ENCODE measurements at places on chromosomes 6 and 20.

- no peak for DNase-seq
Measured at GRCh38 chr20:35021063-35021462, 65.4 kb downstream of the MYH7B start.

DNA sequence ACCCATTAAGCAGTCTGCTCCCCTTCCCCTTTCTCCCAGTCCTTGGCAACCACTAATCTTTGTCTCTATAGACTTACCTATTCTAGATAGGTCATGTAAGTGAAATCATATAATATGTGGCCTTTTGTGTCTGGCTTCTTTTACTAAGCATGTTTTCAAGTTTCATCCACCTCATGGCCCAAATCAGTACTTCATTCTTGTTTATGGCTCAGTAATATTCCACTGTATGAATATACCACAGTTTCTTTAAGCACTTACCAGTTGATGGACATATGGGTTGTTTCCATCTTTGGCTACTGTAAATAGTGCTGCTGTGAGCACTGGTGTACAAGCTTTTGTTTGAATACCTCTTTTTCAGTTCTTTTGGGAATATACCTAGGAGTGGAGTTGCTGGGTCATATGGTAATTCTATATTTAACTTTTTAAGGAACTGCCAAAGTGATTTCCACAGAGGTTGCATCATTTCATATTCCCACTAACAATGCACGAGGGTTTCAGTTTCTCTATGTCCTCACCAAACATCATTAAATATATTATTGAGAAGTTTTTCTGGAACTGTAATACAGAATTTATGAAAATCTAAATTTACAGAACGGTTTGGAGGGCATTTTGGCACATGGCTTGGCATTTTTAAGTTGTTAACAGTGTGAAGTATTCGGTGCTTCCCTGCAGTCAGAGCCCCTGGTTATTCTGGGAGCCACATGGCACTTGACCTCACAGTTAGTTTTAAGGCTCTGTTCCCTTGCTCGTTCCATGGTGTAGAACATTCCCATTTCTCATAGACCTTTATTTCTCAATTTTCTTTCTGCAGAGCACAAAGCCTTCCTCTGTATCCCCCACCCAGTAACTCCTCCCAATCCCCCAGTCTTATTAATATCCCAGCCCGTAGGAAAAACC is 27.0 kb upstream of the DTNBP1 start:
- DNase-seq, result no peak

- no peak for DNase-seq
Measured at GRCh38 chr6:45434381-45434700, 56.6 kb upstream of the SUPT3H start.

- no peak for DNase-seq
Measured at GRCh38 chr20:19712721-19713260, 45.3 kb upstream of the RIN2 start.

- no peak for DNase-seq
Measured at GRCh38 chr6:19137505-19137904, 699.7 kb upstream of the ID4 start.

DNA sequence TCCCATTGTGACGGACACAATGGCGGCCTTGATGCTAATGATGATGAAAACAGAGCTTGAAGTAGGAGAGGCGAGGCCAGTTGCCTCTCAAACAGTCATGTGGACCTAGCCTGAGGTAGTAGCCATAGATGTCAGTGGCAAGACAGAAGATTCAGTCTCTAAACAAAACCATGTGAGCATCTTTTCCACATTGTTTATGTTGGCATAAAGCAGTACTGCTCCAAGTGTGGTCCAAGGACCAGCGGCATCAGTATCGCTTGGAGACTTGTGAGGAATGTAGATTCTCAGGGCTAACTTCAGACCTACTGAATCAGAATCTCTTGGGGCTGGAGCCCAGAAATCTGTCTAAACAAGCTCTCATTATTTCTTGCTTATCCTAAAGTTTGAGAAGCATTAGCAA is 312.8 kb upstream of the JAG1 start:
- no peak for DNase-seq

DNA sequence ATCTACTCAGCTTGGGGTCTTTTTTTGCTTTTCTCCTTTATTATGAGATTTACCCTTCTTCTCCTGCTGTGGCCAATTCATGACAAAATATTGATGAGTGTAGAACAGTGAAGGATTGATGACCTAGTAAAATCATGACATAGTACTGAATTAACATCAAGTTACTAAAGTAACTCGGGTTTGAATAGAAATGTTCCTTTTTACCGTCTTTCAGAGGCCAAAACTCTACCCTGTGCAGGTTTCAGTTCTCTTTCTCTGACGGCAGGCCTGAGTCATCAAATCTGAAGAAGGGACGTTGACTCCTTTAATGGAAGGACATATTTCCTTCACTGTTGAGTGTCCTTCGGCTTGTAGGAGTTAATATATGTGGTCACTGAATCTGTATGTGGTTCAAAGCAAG is 80.7 kb downstream of the RREB1 start:
- no peak for DNase-seq

DNA sequence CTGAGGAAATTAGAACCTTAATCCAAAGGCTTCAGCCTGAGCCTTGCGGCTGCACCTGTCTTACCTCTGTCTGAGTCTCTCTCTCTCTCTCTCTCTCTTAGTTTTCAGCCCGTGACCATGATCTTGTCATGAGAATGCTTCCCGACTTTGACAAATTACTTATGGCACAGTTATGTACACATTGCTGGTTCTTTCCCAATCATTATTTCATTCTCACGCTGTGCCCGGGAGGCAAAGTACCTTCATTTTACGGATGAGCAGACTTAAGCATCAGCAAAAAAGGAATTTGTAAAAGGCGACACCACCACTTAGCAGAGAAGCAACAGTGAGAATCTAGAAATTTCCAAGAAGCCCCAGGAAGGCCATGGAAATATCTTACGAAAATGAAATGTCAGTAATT is 54.6 kb downstream of the GMPR start:
- no peak for DNase-seq

- DNase-seq, result no peak
Measured at GRCh38 chr20:673603-674001, 2.0 kb downstream of the SCRT2 start.

GRCh38 chr20:50398821-50399554 is 111.2 kb upstream of the PTPN1 start:
- DNase-seq, result peak; percentile 95

GRCh38 chr6:101199441-101199840 is 194.1 kb upstream of the GRIK2 start:
- no peak for DNase-seq

GRCh38 chr20:46159101-46159897 is 41.2 kb downstream of the CD40 start:
- no peak for DNase-seq

- no peak for DNase-seq
Measured at GRCh38 chr20:35742741-35743523, 872 bp upstream of the RBM39 start.

DNA sequence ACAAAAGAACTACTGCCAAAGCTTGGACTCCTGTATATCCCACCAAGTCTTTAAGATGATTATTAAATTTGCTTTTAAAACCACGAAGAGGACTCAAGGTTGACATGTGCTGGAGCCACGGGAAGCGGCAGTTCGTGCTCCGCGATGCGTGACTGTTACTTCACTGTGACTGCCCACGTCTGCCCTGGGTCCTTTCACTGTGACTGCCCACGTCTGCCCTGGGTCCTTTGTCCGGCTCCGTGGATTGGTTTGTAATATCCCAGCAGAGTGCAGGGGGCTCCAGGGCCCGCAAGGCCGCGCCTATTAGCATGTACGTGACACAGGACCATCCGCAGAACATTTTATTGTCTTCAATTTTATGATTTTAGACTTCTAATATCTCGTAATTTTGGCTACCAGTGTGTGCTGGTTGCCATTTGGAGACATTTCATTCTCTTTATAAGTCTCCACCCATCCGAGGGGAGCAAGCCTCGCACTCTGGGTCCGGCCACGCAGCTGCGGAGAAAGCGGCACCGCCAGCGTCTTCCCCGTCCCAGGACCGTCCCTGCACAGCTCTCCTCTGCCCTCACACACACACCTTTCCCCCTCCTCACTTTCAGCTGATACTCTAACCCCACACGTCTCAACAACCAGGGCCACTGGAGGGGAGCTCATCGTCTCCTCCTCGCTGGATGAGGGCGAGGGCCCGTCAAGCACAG is 42.9 kb downstream of the DACT2 start:
- DNase-seq, result no peak

DNA sequence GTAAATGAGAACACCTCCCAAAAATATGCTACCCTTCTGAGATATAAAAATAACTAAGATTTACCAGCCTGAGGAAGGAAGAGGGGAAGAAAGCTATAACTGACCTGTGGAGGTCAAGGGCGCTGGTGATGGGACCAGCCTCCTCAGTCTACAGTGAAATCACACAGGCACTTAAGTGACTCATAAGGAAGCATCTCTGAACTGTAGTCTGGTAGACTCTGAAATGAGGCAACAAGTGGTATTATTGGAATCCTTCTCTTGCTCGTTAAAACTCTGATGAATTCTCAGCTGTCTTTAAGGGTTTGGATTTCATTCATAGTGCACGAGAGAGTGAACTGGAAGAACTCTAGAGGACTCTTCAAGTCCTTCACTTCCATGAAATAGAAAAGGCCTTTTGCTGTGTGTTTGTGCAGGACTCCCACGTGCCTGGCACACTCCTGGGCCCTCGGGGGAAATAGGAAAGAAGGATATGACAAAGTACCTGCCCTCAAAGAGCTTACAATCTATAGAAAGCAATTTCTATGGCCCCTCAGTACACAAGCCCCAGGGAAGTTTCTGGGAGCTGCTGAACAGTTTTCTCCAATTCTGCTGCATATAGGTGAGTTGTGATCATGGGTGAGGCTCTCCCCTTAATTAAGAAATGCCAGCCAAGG is 231.8 kb upstream of the RREB1 start:
- no peak for DNase-seq

DNA sequence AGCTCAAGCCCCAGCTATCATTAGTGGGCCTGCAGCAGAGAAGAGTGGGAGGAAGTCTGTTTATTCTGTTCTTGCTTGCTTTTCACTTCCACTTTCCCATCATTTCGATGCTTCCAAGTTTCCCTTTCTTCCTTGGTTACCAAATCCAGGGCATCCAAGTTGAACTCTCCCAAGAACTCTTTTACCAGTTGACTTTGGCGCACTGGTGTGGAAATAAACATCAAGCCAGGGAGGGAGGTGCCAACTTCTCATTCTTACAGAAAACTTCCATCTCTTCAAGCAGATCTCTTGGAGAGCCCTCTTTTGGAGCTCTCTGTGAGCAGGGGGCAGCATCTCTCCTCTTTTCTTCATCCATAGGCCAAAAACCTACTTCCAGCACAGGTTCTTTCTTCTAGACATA is 85.7 kb upstream of the RGS17 start:
- no peak for DNase-seq

DNA sequence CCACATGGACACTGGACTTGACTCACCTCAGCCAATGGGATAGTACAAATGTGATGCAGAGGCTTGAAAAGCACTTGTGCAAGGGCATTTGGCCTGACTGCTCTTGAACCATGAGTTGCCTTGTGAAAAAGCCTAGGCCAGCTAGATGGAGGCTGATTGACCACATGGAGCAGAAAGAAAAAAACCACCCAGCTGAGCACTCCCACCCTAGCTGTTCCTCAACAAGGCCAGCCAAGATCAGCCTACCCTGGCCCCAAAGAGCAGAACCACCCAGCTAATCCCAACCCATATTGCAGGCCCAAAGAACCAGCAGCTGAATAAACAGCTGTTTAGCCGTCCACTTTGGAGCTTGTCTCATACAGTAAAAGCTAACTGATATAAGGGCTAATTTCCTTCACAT is 36.7 kb downstream of the PXDC1 start:
- peak; percentile 24 for DNase-seq

DNA sequence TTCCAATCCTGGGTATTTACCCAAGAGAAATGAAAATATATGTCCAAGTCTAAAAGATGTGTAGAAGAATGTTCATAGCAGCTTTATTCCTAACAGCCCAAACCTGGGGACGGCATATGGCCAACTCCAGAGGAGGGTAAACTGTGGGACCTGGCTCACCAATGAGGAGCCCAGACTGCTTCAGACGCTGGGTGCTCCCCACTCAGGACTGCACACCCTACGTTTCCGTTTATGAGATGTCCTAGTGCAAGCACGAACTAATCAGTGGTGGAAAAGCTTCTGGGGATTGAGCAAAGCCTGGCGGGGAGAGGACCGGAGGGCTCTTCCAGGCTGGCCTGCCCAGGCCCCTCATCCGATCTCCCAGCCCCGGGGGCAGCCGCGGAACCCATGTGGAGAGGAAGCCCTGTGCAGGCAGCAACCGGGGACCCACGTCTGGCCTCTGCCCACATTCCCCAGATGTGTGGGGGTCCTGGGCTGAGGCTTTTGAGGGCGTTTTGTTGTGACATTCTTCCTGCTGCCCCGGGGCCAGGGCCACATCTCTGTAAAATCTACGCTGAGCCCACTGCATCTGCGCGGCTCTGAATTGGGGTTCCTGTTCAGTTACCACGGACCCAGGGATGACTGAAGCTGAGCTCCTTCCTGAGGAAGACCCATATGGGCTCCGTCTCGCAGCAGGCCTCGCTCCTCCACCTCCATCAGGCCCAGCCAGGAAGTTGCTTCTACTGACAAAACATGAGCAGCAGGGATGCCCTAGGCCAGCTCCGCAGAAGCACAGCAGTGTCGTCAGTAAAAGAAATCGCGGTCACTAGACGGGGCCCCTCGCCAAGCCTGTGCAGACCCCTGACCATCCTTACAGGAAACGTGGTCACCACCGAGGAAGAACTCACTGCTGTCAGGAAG is 188.0 kb downstream of the DLL1 start:
- DNase-seq, result peak; percentile 48

DNA sequence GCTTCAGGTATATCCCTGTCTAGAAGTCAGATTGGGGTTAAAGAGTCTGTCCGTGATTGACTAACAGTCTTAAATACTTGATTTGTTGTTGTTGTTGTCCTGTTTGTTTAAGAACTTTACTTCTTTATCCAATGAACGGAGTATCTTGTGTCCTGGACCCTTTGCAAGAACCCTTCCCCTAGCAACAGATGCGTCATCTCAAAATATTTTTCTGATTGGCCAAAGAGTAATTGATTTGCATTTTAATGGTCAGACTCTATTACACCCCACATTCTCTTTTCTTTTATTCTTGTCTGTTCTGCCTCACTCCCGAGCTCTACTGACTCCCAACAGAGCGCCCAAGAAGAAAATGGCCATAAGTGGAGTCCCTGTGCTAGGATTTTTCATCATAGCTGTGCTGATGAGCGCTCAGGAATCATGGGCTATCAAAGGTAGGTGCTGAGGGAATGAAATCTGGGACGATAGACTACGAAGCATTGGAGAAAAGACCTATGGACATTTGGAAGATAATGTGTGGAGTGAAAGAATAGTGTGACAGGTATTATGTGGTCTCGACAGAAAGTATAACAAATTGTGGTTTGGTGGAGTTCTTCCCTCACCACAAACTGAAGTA is at the start of gene HLA-DRA:
Gene HLA-DRA, plus strand, starts transcription at position 286 of the 613 bp plus-strand sequence. Its CDS starts 64 bp downstream, at position 350.
- DNase-seq, result no peak

All from posterior cingulate gyrus (tissue), 11 donors.